A549 treated with dexamethasone at 1 μM for 4 hours (cell line): ENCODE measurements at places on chromosomes 16 and 17. TPM values are rescaled to one million over a fixed set of nuclear protein-coding genes. Genes with fewer than 3 reads are reported as not detected.

Gene ACSM2B
- not detected in 5 replicates for total RNA-seq

Gene NUP85
- total RNA-seq, result 81.9 to 92.7 TPM (median 88.3 TPM) in 5 replicates

Gene KRTAP2-2
- total RNA-seq, result not detected in 5 replicates

Gene ZNF594
- 1.1 to 1.5 TPM (median 1.5 TPM) in 5 replicates for total RNA-seq

Gene DHX58
- 0.08 to 0.52 TPM (median 0.30 TPM) in 5 replicates for total RNA-seq

Gene TEPSIN
- 12.1 to 29.5 TPM (median 25.7 TPM) in 5 replicates for total RNA-seq

Gene ALKBH5
- total RNA-seq, result 52.4 to 73.5 TPM (median 68.4 TPM) in 5 replicates

Gene SDR42E1
- total RNA-seq, result 1.0 to 1.6 TPM (median 1.5 TPM) in 5 replicates

Gene TP53TG3F
- total RNA-seq, result 0.05 to 0.22 TPM (median 0.07 TPM) in 5 replicates

Gene AOC2
- total RNA-seq, result 1.6 to 3.0 TPM (median 2.4 TPM) in 5 replicates

Gene DNAI2
- not detected in 5 replicates for total RNA-seq

Gene ALOX12B
- total RNA-seq, result 1.1 to 1.6 TPM (median 1.3 TPM) in 5 replicates
